Activated T-cell treated with anti-CD3 and anti-CD28 coated beads, Interleukin-2, amount 50 U/mL, for 48 hours (primary cell): ENCODE measurements at places on chromosomes 11 and 22.

DNA sequence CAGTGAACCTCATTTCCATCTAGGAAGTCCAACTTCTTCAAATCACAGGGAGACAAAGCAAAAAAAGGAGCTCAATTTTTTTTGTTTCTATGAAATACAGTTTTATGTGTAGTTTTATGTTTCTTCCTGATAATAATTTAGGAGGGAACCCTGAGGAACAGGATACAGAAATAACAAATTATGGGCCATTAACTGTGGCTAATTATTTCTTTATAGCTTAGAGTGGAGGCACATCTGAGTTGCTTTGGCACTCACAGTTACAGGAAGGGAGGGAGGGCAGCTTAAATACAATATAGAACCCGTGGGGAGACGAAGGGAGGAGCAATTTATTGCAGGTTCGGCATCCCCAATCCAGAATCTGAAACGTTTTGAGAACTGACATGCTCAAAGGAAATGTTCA, 37.1 kb upstream of the HORMAD2 start:
- DNase-seq, result no peak

- DNase-seq, result peak; percentile 58
Observed at GRCh38 chr22:18023509-18024275, 669 bp downstream of the MICAL3 start.

DNA sequence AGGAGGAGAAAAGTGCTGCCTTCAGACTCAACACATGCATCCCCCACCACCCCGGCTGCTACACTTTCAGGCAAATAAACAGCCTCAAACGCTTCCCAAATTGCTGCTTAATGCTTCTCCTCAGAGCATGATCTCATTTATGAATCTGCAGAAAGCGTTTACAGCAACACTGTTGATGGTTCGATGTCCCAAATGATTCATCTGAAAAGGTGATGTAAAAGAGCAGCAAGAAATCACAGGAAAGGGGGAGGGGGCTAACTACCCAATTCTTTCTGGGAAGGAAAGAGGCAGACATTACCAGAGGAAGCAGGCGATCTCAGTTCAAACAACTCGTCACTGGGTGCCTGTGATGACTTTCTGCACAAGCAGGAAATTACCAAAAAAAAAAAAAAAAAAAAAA, 119.6 kb downstream of the TENM4 start:
- DNase-seq, result no peak

DNA sequence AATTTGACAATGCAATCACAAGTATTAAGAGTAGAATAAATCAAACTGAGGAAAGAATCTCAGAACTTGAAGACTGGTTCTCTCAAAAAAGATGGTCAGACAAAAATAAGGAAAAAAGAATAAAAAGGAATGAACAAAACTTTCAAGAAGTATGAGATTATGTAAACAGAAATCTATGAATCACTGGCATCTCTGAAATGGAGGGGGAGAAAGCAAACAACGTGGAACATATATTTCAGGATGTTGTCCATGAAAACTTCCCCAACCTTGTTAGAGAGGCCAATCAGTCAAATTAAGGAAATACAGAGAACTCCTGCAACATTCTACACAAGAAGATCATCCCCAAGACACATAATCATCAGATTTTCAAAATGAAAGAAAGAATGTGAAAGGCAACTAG, 235.7 kb downstream of the SBF2 start:
- DNase-seq, result no peak
